ENCODE measurements at places on chromosomes 1 and 21. TPM values are rescaled to one million over a fixed set of nuclear protein-coding genes. Genes with fewer than 3 reads are reported as not detected.
A peak's percentile ranks its signal among the peaks of the same experiment; 100 is the strongest.

GRCh38 chr1:39922251-39922688 is 20.6 kb upstream of the MYCL start:
- DNase-seq, result no peak

Gene ARHGAP30
- total RNA-seq, result 12.1 TPM

GRCh38 chr1:1665815-1666251 is 7.0 kb upstream of the CDK11B start:
- DNase-seq, result no peak

DNA sequence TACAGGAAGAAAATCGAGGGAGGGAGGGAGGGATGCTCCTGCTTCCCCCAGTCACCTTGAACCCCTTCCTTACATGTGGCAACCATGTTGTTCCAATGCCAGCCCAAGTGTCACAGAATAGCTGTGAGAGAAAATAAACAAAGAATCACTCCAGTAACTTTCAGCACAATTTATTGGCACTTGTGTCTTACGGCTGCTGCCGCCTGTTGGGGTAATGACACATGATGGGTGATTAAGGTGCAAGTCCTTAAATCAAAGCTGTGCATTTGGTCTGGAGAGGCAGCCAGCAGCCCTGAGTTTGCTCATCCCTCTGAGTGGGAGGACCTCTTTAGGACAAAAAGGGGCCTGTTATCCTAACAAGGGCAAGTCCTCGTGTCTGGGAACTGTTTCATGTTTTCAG is 377.7 kb downstream of the PCP4 start:
- DNase-seq, result no peak

DNA sequence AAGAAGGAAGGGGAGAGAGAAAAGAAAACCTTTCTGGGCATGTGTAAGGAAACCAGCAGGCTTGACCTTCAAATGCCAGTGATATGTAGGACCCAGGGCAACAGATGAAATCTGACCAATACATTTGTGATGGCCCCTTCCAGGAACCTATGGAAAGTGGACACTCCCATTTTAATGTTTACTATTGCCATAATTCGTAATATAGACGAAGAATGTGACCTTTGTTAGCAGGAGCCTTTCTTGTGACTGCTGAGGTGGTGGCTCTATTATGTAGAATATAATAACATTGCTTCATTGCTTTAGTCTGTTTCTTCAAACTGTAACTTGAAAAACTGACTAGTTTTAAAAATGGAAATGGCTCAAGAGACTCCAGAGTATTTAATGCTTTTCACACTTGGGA is 150.8 kb downstream of the MAGI3 start:
- no peak for DNase-seq

DNA sequence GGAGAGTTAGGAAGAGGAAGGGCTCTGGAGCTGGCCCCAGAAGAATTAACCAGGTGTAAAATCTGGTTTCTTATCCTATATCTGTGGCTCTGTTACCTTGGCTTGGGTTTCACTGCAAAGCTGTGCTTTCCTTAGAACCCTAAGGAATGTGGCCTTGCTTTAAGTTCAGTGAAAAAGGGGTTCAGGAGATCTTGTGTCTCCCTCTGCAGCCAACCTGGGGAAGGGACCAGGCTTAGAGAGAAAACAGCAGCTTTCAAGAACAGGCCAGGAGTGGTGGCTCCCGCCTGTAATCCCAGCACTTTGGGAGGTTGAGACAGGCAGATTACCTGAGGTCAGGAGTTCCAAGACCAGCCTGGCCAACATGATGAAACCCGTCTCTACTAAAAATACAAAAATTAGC is 16.1 kb upstream of the MYCL start:
- DNase-seq, result no peak

- no peak for DNase-seq
Observed at GRCh38 chr1:227944931-227945890, 2.5 kb downstream of the WNT9A start.

Gene KCNJ15
- total RNA-seq, result 58.5 TPM

Gene TTLL7
- total RNA-seq, result 29.2 TPM

DNA sequence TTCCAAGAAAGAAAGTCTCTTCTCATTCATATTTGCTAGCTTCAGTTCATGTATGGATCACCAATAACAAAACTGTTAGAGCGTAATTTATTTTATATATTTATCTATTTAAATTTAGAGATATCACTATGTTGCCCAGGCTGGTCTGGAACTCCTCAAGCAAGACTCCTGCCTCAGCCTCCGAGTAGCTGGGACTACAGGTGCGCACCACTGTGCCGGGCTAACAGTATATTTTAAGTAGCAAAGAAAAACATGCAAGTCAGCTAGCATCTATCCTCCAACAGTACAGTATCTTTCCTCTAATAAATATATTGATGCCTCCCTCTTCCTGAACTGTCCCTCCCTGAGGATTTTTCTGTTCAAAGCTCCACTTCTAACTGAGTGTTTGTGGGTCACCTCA is 21.5 kb downstream of the INPP5B start:
- no peak for DNase-seq

- peak; percentile 91 for DNase-seq
Observed at GRCh38 chr1:41496080-41497055, 11.9 kb upstream of the EDN2 start.

Gene ADAM30
- not detected for total RNA-seq

DNA sequence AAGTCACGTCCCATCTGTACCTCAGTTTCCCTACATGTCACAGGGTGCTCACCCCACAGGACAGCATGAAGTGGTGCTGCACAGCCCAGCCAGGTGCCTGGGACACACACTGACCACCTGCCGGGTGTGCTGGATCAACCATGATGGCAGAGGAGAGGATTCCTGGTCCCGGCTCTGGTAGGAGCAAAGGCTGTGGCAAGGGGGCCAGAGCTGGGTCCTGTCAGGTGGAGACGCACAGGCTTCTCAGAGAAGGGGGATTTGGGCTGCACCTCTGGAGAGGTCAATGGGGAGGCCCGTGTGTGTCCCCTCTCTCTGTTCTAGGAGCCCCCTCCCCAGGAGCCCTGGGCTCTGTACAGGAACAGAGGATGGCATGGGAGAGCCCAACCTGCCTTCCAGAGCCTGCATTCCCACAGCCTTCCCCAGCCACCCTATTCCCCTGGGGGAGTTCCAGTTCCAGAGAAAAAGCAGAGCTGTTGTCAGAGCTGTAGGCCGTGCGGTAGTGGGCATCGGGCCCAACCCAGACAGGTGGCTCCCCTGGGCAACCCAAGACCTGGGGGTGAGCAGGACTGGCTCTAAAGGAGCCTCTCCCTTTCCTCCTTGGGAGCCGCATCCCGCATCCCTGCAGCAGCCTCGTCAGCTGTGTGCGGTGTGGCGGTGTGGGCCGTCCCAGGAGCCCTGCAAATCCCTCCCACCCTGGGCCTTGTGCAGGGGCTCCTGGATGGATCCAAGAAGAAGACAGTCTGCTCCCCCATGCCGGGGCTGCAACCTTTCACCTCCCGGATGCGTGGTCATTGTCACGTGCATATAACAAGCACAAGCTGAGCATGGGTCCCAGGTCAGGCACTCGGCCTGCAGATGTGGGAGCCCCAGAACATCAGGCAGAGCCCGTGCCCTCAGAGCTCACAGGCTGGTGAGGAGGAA is 2.9 kb upstream of the TFF3 start:
- DNase-seq, result peak; percentile 34

GRCh38 chr1:212618466-212619210 is 10.1 kb downstream of the ATF3 start:
- DNase-seq, result no peak

All from ureter (tissue), 1 donor.